Pons (tissue), 1 donor: ENCODE measurements at places on chromosomes 2 and 18.
A peak's percentile ranks its signal among the peaks of the same experiment; 100 is the strongest.

DNA sequence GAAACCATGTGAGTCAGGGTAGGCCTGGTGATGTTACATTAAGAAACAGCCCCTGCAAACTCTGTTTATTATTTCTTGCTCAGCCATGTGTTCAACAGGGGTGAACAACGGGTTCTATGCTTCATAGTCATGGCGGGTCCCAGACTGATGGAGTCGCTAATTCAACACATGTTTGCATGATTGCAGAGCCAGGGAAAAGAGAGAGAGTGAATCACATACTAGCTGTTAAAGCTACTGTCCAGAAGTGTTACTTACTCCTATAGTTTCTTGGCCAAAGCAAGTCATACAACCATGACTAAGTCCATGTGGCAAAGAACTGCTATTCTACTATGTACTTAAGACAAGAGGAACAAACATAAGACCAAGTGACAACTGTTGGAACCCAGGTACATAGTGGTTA is 241.2 kb upstream of the SKOR2 start:
- no peak for DNase-seq

GRCh38 chr2:237258615-237259014 is 155.3 kb downstream of the COL6A3 start:
- no peak for DNase-seq

DNA sequence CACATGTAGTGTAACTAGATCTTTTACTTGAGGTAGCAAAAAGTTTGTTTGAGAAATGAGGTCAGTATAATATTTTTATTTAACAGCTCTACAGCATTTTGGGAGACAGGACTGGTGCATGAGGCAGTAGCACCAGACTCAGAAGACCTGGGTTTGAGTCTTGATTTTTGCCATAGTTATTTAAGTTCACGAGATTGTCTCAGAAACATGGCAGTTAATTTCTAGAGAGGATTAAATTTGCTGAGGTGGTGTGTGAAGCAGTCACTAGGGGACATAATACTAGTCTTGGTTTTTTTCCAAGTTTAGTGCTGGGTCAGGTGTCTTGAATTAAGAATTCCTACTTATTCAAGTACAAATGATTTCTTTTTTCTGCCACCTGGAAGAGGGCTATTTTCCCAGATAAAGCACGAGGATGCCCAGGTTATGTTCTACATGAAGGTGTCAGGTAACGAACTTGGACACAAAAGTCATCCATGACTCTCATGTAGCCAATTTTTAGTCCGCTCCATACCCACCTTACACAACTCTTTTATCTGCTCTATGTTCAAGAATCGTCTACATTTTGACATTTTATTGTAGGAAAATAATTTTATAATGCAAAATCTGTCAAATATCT is 1.4 kb downstream of the MARCHF7 start:
- peak; percentile 26 for DNase-seq

DNA sequence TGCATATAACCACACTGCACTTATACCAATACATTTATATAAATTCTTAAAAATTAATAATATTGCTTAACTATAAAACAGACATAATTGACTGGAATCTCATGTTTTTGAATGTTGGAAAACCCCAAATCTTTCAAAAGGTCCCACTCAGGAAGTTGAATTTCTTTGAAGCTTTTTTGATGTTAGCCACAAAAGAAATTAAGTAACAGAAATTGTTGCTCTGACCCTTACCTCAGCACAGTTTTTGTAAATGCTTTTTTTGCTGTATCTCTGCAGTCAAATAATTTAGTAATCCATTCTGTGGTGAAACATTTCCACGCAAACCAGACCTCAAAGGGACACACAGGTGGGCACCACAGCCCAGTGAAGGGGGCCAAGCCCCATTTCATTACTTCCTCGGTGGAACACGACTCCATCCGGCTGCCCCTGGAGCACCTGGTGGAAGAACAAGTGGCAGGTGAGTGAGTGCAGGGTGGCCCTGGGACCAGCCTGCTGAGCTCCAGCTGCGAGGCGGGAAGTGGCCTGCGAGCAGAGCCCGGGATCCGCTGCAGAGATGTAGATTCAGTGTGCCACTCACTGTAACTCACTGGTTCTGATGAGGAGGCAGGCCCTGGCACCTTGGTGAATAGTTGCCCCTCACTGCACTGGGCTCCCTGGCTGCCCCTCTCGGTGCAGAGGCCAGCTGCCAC is 8.4 kb downstream of the SCLY start:
- no peak for DNase-seq

- no peak for DNase-seq
Measured at GRCh38 chr18:61869636-61870035, 23.2 kb downstream of the RNF152 start.

DNA sequence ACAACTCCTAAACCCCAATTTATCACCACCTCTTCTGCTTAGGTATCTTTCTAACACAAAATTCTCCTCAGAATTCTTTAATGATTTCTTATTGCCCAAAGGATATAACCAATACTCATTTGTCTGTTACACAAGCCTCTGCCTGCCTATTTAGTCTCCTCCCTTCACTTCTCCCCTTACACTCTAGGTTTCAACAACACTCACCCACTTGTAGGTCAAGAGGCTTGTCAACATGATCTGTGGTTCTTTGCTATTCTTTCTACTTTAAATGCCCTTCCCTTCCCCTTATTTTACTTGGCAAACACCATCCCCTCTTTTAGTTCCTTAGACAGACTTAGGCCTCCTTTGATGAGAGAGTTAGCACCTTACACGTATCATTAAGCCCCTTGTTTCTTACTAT is 69.0 kb upstream of the C2orf15 start:
- DNase-seq, result no peak

- DNase-seq, result peak; percentile 60
Measured at GRCh38 chr18:55585065-55585919, 2.7 kb downstream of the TCF4 start.

- DNase-seq, result no peak
Measured at GRCh38 chr2:200369886-200370285, 63.4 kb downstream of the SPATS2L start.

- DNase-seq, result no peak
Measured at GRCh38 chr18:24002479-24002878, 12.1 kb upstream of the TTC39C start.

- peak; percentile 35 for DNase-seq
Measured at GRCh38 chr2:75729861-75730260, 19.1 kb upstream of the GCFC2 start.

- DNase-seq, result no peak
Measured at GRCh38 chr18:49175071-49175470, 224.3 kb upstream of the SMAD7 start.

GRCh38 chr18:48558248-48558647 is 19.4 kb downstream of the CTIF start:
- DNase-seq, result no peak

GRCh38 chr2:45134014-45134413 is 124.8 kb upstream of the SIX2 start:
- no peak for DNase-seq

DNA sequence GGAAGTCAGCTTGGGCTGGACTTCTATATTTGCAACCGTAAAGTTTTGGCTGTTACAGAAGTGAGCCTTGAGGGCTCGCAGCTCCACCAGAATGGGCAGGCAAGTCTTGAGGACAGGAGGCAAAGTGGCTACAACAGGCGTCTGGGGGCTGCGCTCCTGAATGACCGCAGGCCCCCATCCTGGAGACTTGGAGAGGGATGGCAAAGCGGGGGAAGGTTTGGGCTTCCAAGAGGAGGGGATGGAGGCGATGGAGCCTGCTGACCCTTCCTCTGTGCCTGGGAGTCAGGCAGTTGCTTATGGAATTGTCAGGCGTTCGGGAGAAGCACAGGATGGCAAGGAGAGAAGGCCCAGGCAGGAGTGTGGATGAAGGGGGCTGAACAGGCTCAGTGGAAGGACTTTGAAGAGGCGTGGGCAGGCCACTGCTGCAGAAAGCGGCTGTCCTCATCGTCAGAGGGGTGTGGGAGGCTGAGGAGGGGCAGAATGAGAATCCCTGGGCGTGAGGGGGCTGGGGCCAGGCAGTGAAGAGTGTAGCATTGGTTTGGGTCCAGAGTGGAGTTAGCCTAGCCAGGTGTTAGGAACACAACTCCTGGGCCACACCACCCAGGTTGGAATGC is 72.3 kb downstream of the INHBB start:
- no peak for DNase-seq
